ENCODE measurements at places on chromosomes 3 and 15.

GRCh38 chr3:193190146-193190786 lies 50.8 kb upstream of the PLAAT1 start:
- DNase-seq: no peak

DNA sequence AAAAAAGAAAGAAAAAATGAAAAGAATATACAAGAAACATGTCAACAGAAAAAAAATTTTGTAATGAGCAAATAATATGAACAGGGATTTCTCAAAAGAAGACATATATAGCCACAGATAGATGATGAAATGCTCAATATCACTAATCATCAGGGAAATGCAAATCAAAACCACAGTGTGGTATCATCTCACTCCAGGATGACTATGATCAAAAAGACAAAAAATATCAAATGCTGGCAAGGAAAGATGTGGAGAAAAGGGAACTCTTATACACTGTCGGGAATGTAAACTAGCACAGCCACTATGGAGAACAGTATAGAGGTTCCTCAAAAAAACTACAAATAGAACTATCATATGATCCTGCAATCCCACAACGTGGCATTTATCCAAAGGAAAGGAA lies 94.1 kb downstream of the C3orf70 start:
- DNase-seq: no peak

- no peak for DNase-seq
Measured at GRCh38 chr15:33494306-33494705, 183.5 kb downstream of the RYR3 start.

- no peak for DNase-seq
Measured at GRCh38 chr15:65268411-65268810, 18.3 kb downstream of the PARP16 start.

DNA sequence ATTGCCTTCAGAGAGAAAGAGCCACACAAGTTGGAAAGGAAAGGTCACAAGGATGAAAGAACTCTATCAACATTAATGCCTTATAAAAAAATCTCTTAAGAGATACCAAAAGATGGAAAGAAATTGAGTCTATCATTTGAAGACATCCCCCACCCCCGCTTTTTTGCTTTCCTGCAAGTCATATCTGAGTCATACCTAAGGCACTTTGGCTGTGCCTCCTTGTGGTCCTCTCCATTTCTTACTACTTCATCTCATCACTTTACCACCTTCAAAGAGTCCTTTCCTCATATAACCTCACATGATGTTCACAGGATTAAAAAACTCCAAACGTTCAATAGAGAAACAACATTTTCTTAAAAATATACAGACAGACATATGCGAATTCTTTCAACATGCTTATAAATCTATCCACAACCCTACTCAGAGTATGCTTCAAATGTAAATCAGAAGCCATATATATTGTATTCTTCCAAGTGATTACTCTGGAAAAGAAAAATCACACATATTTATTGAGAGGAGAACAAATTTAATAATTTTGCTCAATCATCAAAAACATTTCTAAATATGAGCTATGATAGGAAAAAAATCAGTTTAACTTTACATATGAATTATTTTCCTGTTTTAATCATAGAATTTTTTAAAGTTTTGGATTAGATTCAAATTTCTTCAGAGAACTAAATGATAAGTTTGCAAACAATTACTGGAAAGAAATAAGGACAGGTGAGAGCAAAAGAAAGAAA lies 1003.9 kb upstream of the CFAP20DC start:
- DNase-seq: peak; percentile 46

DNA sequence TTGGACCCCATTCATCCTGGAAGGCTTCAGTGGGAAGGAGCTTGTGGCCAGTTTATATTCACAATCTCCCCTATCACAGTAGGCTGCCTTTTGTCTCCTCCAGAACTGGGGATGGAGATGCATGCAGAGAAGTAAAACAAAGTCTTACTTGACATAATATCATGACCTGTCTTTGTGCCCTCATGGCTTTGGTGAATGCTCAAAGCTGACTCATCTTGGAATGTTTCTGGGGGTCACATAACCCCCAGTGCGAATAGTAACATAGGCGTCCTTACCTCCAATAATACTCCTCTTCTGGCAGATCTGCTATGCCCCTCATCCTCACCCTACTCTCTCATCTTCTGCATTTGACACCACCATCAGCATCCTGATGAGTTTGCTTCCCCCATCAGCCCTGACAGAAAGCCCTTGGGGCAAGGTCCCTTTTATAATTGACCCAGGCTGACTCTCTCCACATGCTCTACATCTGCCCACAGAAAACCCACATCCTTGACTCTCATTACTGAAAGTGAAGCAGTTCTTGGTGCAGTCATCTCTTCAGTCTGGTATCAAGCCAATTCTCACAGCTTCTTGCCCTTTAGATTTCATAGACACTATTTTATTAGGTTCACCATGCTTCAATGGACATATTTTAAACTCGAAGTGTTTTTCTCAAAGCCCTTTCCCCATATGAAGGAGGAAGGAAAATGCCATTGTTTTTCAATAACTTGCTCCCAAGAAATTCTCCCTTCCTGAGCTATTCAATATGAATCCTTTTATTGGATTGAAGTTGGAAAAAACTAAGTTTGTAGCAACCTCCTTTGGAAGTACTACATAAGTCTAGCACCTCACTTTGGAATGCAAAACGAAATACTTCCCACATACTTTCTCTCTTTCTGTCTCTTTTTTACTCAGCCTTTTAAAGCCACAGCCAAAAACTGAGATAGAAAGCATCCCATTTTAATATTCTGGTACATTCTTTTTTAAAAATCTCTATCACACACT lies 36.6 kb downstream of the OSTN start:
- no peak for DNase-seq

GRCh38 chr15:32674681-32675080 lies 33.2 kb downstream of the SCG5 start:
- no peak for DNase-seq

GRCh38 chr3:86865506-86865905 lies 125.4 kb downstream of the VGLL3 start:
- DNase-seq: no peak

- no peak for DNase-seq
Measured at GRCh38 chr15:74782259-74783071, 585 bp downstream of the CSK start.

GRCh38 chr3:150035301-150035779 lies 64.6 kb upstream of the PFN2 start:
- no peak for DNase-seq

GRCh38 chr15:65330934-65331645 lies 26.6 kb downstream of the RNU5B-1 start:
- DNase-seq: no peak

- DNase-seq: no peak
Measured at GRCh38 chr3:11558411-11558903, 85.3 kb downstream of the VGLL4 start.

DNA sequence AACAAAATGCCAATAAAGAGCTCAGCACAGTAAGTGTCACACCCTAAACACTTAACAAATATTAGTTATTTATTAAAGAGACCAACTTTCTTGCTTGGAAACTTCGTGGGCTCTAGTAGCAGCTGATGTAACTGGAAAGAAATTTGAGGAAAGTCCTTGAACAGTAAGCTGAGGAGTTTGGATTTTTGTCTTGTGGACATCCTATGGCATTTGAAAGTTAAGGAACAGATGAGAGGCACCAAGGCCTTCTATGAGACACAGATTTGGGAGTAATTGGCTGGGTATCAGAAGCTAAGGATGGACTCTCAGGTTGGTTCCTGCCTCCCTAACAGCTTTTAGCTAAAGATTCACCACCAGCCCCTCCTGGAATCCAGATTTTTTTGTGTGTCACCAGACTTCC lies 59.7 kb upstream of the FILIP1L start:
- DNase-seq: no peak

DNA sequence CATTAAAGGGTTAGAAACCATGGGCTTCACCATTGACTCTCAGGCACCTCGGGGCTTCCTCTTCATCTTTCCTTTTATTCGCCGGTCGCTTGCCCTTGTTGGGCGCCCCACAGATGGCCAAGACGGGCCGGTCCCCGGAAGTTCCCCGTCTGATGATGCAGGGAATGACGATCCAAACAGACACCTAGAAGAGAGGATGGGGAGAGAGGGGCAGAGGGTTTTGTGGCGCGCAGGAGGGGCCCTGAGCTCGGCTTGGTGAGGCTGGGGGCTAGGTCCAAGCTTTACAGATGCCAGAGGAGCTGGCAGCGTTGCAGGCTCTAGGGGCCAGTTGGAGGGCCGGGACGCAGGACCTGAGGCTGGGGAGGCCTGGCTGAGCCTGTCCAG lies 532 bp upstream of the ESYT3 start:
- DNase-seq: no peak

DNA sequence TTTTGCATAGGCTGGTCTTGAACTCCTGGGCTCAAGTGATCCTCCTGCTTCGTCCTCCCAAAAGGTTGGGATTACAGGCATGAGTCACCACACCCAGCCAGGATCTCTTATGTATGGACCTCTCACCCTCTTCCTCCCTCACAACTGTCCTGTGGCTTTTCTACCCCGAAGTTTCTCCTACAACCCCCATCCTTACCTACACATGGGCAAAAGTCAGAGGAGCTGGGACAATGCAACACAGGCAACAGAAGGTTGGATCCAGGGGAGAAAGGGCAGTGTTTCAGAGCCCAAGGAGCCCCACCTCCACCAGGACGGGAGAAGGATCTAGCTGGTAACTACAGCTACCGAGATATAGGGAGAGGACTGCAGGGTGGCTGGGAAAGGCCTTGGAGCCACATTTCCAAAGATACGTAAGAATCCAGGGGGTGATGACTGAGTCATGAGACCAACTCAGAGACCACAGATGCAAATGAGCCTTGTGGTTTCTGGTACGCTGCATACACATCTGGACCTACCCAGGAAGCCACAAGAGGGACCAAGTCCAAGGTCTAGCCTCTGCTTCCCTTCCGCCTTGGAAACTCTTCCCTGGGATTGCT lies 13.6 kb downstream of the IGDCC4 start:
- no peak for DNase-seq

- no peak for DNase-seq
Measured at GRCh38 chr15:51112078-51112477, 17.4 kb upstream of the TNFAIP8L3 start.

GRCh38 chr3:31968927-31969418 lies 12.1 kb downstream of the OSBPL10 start:
- no peak for DNase-seq

GRCh38 chr15:76401285-76401684 lies 64.7 kb downstream of the ISL2 start:
- DNase-seq: no peak

DNA sequence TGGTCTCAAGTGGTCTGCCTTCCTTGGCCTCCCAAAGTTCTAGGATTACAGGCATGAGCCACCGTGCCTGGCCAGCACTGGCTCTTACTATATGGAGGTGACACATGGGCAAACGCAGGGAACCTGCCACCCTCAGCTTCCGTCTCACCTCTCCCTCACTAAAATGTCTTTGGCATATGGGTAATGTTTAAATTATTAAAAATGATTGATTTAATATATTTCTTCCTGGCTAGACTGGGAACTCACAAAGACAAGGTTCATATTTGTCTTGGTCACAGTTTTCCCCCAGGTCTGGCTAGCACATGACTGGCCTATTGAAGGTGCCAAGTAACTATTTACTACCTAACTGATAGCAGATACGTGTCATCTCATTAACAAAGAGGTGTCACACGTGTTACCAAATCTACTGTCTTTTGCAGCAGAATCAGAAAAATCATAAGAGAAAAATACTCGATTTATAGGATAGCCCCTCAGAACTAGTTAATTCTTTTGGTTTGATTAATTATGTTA lies 48.2 kb downstream of the SYNM start:
- DNase-seq: no peak

GRCh38 chr15:39191871-39192291 lies 389.0 kb upstream of the THBS1 start:
- no peak for DNase-seq

DNA sequence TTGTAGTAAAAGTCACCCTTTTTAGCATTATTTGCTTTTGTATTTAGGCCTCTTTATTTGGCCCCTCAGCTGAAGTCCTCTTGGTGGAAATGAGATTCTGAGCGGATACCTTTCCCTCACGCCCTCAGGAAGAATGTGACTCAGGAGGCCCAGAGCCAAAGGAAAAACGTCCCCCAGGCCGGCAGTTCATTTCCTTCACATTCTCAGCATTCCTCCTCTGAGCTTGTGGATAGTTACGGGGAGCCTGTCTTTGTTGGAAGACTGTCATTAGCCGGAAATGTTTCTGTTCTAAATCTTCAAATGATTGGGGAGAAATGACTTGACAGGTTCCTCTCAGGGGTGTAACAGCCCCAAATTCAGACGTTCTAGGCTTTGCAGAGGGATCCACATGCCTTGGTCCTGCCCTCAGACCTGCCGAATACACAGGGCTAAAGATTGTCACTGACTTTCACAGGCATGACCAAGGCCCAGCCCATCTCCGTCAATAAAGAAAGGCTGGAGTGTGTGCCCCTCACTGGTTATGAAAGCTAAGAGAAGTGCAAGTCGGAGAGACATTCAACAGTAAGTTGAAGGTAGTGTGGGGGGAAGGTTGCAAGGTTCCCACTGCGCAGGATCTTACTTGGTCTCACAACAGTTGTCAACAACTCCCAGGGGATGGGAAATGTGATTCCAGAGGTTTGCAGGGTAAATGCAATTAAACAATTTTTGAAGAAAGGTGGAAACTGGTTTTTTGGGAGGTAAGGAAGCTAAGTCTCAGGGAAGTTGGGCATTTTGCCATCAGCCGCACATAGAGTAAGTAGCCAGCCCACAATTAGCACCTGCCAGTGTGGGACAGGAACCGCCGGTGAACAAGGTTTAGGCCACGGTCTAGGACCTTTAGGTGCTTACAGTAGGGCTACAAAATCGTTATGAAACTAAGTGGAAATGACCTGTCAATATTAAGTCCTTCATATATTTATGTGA lies 39.7 kb upstream of the MYZAP start:
- no peak for DNase-seq

DNA sequence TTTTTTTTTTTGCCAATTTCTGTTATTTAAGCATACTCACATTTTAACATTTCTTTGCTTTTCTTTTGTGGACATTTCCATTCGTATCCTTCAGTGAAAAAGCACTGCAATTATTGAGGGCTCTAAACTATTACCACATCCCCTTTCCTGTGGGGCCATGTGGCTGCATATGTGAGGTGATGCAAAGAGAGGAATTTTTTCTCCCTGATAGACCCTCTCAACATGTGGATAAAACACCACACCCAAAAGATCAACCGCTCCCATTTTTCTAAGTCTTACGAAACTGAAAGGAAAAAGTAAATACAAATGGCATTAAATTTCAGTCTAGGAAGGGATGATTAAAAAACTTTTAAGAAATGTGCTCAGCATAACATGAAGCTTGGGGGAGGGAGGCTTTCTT lies 68.8 kb downstream of the DNAJC13 start:
- no peak for DNase-seq

- DNase-seq: no peak
Measured at GRCh38 chr3:17394541-17395155, 347.8 kb downstream of the TBC1D5 start.

- no peak for DNase-seq
Measured at GRCh38 chr3:420584-420983, 224.0 kb downstream of the CHL1 start.

- DNase-seq: no peak
Measured at GRCh38 chr3:165669504-165669903, 167.7 kb downstream of the BCHE start.

GRCh38 chr3:59289831-59290230 lies 240.0 kb upstream of the CFAP20DC start:
- no peak for DNase-seq

GRCh38 chr3:119500901-119501300 lies 2.6 kb downstream of the TIMMDC1 start:
- DNase-seq: no peak

GRCh38 chr15:31805090-31805662 lies 225.1 kb upstream of the CHRNA7 start:
- no peak for DNase-seq
